Stimulated activated CD4-positive, alpha-beta T cell treated with anti-CD3 and anti-CD28 coated beads, Interleukin-15, amount 100 ng/mL, for 1 hour (primary cell): ENCODE measurements at places on chromosomes 3 and 15.

- no peak for DNase-seq
Measured at GRCh38 chr3:195403841-195404408, 38.9 kb downstream of the ACAP2 start.

- no peak for DNase-seq
Measured at GRCh38 chr3:163490119-163490518, 1588.2 kb downstream of the SI start.

DNA sequence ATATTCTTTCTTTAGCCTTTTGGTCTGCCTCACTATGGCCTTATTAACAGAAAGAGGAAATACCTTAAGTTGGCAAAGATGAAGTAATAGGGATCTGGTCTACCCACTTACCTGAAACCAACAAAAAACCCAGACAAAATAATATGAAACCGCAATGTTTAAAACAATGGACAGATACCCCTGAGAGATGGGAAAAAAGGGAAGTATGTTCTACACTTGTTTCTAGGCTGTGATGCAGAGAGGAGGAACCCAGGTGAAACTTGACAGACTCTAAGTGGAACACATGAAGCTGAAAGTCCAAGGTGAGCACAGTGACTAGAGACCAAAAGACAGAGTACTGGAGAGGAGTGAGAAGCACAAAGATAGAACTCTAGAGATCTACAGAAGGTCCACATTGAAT, 78.4 kb downstream of the NR2E3 start:
- DNase-seq: no peak

DNA sequence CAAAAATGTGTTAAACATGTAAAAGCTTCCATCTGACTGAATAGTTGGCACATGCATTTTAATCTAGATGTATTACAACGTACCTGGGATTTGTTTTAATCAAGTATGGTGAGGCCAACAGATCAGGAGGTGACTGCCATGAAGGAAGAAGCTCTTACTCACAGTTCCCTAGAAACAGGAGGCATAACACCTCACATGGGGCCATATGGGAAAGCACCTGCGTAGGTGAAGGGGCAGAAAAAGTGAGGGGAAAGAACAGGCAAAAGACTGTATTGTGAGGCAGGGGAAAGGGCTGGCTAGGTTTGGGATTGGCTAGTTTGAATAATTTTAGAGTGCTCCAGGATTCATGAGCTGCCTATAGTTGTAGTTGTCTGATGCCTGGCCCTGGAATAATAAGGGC, 9.6 kb downstream of the SQOR start:
- DNase-seq: no peak

- no peak for DNase-seq
Measured at GRCh38 chr15:57866149-57866736, 159.7 kb downstream of the POLR2M start.

GRCh38 chr15:82768414-82769054, 37.3 kb downstream of the FSD2 start:
- DNase-seq: no peak

- peak; percentile 42 for DNase-seq
Measured at GRCh38 chr3:112132975-112133448, at the start of gene GCSAM. Gene GCSAM (minus strand): TSS chr3:112133248. CDS start chr3:112133120, 128 bp downstream.
